ENCODE measurements at places on chromosomes 4 and X. TPM values are rescaled to one million over a fixed set of nuclear protein-coding genes. Genes with fewer than 3 reads are reported as not detected.

DCAF8L2 gene
- polyA plus RNA-seq, result not detected

DNA sequence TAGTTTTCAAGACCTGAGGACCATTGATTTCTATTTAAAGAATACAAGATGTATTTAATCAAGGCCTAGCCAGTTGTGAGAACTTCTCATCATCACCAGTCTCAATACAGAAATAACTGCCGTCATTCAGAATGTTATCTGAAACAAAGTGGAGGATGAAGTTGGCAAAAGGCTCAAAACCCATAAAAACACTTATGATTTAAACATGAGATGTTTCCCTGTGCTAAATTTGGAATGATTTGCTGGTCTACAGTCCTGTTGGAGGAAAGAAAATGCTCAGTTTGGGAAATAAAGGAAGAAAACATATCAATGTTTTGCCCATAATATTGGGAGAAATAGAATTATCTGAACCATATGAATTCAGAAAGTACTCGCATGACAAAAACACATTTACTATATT lies 192.2 kb downstream of the ADGRA3 start:
- DNase-seq, result no peak

- DNase-seq, result no peak
These were observed 593.2 kb downstream of the ZNF674 start for GRCh38 chrX:45952030-45952429.

DNA sequence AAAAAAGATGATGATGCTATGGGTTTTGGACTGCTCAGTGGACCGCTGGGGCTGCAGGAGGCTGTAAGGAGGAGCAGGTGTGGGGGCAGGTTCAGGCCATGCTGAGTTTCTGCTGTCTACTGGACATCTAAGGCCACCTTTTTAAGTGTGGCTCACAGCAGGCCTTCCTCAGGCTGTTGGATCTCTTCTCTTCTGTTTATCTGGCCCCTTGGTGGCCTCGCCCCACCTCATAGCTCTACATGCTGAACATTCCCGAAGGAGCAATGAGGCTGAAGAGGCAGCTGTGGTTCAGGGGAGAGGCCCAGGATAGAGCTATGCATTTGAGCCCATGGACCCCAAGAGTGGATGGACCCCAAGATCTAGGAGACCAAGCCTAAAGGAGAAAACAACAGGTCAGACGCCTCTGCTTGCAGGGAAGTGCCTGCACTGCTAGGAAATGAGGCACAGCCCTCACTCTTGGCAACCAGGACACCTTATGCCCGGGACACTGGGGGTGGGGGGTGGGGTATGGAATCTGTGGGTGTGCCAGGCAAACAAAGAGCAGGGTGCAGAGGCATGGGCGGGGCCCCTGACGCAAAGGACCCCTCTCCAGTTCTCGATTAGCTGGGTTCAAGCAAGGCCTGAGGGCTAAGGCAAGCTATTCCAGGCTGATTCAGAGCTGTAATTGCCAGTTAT lies 168.9 kb downstream of the BCOR start:
- no peak for DNase-seq

DNA sequence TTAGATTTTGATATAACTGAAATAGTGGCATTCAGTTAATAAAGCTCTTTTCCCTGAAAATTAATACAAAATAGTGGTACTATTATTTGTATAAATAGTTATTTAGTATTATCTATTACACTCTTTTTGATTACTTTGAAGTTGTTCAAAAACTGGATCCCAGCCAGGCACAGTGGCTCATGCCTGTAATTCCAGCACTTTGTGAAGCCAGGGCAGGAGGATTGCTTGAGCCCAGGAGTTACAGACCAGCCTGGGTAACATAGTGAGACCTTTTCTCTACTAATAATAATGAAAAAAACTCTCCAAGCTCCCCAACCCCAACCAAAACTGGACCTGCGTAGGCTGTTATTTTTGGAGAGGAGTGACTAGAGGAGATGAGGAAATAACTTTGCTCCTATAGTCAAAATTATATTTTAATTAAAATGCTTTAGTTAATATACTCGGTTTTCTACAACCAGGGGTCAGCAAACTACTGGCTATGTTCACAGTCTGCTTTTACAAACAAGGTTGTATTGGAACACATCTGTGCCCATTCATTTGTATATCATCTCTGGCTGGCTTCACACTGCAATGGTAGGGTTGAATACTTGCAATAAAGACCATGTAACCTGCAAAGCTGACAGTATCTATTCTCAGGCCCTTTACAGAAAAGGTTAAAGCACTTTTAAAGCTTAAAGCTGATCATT lies 27.6 kb downstream of the GUCY1A1 start:
- no peak for DNase-seq

- no peak for DNase-seq
These were observed 505.0 kb downstream of the TECRL start for GRCh38 chr4:63904201-63904600.
